Caco-2 (cell line): ENCODE measurements at places on chromosomes 5 and 9.

- no peak for DNase-seq
Measured at GRCh38 chr9:29211003-29211579, 1637.8 kb upstream of the C9orf72 start.

GRCh38 chr5:76487821-76488220 is 84.7 kb downstream of the IQGAP2 start:
- DNase-seq: no peak

DNA sequence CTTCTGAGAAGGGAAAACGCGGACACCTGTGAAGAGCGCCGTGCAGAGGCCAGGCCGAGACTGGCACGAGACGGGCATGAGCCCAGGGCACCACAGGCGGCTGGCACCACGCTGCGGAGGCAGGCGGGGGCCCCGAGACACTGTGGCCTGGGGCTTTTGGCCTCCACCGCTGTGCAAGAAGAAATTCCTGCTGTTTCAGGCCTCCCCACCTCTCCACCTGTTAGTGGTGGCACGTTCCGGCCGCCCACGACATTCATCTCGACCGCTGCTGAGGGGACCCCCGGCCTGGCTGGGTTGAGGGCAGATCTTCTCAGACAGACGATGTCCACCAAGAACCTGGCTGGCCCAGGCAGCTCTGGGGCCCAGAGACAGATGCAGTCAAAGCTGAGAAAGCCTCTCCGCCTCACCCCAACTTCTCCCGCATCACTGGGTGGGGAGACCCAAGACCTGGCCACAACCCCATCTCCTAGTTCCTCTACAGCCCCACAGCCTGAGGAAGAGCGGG is 11.5 kb downstream of the NACC2 start:
- DNase-seq: no peak

GRCh38 chr5:159593518-159594073 is 263.3 kb upstream of the IL12B start:
- no peak for DNase-seq

DNA sequence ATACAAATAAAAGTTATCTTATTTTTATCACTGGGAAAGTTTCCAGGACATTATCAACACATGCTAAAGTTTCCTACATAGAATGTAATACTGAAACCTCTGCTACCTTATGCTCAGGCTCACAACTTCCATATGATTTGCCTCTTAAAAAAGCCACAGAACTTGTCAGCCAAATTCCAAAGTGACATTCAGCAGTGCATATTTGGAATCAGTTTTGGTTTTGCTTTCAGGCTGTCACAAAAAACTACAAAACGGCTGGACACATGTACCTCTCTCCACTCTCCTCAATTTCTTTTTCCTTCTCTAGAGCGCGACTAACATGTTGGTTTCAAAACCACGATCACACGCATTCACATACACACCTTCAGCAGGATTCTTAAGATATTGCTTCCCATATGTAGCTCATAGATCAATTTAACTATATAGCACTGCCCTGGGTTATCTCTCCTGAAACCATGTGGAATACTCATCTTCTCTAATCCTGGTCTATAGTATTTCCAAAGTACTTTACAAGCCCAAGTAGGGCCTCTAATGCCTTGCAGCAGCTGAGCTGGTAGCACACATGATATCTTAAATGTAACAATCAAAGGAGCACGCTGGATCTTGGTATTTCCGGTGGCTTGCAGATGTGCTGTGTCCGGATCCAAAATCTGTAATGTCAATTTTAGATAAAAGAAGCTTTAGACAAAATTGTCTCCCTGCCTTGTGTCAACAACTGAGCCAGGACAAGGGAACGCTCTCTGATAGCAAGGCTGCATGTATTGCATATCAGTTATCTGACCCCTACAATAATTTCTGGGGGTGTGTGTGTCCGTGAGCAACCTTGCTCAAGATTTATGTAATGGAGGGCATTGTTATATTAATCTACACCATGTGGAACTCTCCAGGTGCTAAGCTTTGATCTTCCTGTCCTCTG is 203.2 kb downstream of the DMRT2 start:
- no peak for DNase-seq

- no peak for DNase-seq
Measured at GRCh38 chr5:25974451-25974850, 1063.9 kb downstream of the CDH9 start.
